ENCODE measurements at places on chromosomes 4 and X.
A peak's percentile ranks its signal among the peaks of the same experiment; 100 is the strongest.

DNA sequence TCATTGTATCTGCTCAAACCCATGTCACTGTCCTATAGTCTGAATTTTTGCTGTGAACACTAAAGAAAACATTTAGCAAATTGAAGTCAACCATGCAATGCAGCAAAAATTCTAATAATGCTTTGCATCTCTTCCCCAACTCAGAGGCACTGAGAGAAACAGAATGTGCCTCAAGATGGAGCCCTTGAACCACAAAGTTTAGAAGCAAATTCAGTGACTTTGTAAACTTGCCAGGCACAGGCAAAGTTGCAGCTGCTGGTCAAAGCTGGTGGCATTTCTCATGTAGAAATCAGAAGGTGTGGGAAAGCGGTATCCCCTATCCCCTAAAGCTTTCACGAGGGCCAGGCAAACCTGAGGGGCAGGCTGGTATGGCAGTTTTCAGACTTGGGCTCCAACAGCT, 121.7 kb upstream of the DIPK2B start:
- peak; percentile 13 for DNase-seq

GRCh38 chr4:70505151-70505748, 13.1 kb upstream of the AMTN start:
- DNase-seq: peak; percentile 61

DNA sequence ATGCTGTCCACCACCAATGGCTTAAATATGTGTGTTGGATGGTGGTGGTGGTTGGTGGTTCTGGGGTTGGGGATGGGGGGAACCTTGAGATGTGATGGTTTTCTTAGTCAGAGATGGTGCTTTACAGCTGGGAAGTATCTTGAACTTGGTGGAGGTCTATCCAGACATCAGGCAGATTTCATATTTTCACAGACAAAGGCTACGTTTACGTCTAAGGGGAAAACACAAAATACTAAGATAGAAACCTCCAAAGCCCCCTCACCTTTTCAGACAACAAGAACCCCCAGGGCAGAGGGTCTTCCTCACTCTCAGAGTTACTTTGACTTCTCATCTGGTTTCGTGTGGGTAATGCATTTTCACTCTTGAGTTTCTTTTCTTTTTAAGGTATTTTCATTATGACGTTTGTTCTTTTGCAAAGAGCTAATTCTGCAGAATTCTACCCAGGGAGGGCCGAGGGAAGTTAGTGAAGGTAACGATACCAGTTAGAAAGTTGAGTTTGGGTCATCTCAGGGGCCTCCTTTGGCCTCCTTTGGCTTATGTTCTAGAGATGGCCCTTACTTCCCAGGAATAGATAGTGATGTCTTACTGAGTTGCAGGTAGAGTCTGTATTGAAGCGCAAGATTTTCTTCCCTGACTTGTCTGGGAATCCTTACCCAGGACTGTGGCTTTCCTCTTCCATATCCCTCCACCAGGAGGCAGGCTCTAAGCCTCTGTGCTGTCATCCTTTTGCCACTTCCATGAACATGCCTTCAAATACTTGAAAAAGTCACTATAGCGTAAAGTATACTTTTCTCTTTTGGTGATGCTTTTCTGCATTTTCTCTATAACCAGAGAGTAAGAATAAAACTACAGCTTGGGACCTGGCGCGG, 31.9 kb downstream of the RHOH start:
- DNase-seq: no peak

GRCh38 chrX:103628386-103629317, at the start of gene TCEAL1:
Gene TCEAL1 (plus strand): TSS chrX:103628975. CDS start chrX:103629917, 942 bp downstream.
- peak; percentile 6 for DNase-seq

- DNase-seq: no peak
These were observed 54.4 kb upstream of the MAP9 start for GRCh38 chr4:155430895-155431795.

- DNase-seq: no peak
These were observed 309.7 kb downstream of the PACRGL start for GRCh38 chr4:21009956-21010355.

- no peak for DNase-seq
These were observed 7.4 kb downstream of the PHEX start for GRCh38 chrX:22039541-22039940.

GRCh38 chr4:72505314-72505744, 63.7 kb downstream of the ADAMTS3 start:
- DNase-seq: peak; percentile 6

DNA sequence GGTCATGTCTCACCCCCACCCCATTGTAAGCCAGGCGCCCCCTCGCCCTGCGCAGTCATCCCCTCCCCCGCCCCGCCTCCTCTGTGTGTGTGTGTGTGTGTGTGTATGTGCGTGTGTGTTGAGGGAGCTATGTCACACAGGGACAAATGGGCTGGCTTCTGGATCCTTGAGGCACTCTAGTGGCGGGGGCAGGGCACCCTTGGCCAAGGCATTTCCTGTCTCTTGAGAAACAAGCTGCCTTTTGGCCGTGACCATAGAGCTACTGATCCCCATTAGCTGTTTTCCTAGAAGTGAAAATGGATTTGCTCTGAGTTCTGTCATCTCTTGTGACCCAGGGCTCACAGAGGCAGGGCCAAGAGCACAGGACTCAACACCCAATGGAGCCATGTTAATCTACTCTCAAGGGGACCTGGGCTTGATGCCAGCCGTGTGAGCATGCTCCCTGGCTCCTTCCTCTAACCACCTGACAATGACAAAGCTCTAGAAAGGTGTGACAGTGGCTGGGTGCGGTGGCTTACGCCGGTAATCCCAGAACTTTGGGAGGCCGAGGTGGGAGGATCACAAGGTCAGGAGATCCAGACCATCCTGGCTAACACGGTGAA, 162.5 kb upstream of the BCOR start:
- DNase-seq: no peak

DNA sequence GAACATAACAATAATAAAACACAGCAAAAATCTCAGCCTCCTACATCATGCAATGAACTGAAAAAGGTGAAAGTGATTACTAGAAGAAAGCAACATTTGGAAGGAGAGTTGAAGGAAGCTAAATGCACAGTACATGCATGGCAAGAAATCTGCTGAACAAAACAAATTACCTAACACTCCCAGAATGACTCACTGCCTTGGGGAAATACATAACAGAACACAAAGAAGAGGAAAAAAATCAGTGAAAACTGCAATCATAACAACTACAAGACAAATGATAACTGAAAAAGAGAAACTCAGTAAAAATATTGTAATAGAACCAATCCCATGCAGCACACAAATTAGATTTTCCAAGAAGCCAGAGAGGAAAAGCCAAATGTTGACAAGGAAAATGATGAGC, 1513.2 kb downstream of the ARAP2 start:
- no peak for DNase-seq

- DNase-seq: no peak
These were observed at the start of gene MAGEB1 for GRCh38 chrX:30246769-30247489. Gene MAGEB1 (plus strand): TSS chrX:30247146. CDS start chrX:30250494, 3,348 bp downstream.
